Stimulated activated CD4-positive, alpha-beta T cell treated with anti-CD3 and anti-CD28 coated beads, Interleukin-15, amount 100 ng/mL, for 24 hours (primary cell): ENCODE measurements at places on chromosomes 1 and 21.

DNA sequence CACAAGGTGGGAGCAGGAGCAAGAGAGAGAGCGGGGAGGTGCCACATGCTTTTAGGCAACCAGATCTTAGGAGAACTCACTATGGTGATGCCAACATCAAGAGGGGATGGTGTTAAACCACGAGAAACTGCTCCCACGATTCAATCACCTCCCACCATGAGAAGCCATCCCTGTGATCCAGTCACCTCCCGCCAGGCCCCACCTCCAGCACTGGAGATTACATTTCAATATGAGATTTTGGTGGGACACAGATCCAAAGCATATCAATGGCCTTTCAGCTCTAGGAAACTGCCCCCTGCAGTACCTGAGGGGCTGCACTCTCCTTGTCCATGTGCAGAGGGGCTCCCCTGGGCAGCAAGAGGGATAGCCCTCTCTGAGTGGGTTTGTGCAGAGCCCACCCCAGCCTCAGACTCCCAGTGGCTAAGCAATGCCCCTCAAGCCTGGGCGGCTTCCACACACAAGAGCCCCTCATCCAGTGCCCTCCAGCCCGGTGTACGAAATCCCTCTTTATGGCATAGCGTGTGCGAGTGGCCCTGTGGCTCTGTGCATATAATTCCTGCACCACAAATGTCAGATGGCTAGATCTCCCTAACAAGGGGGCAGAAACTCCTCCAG lies 15.5 kb upstream of the PRDM16 start:
- no peak for DNase-seq

- no peak for DNase-seq
Measured at GRCh38 chr1:19725606-19726005, 60.9 kb downstream of the HTR6 start.

GRCh38 chr1:66540434-66541032 lies 6.6 kb downstream of the SGIP1 start:
- no peak for DNase-seq

DNA sequence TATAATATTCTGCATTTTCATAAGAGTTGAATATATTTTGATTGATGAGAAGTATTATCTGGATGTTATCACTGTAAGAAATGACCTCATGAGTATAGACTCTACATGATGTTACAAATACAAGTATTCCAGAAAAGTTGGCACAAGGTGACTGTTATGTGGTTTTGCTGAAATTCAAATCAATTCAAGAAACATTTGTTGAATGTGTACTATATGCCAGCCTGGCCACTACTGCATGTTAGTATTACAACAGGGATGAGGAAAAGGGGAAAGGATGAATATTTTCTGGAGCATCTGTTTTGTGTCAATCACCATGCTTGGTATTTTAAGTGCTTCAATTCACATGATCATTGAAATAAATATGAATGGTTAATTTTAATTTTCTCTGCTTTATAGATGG lies 250.9 kb upstream of the PBX1 start:
- no peak for DNase-seq

- no peak for DNase-seq
Measured at GRCh38 chr1:84918726-84919336, 25.8 kb upstream of the LPAR3 start.

GRCh38 chr21:44871576-44872269 lies 1.8 kb downstream of the PTTG1IP start:
- peak; percentile 42 for DNase-seq

GRCh38 chr1:237791592-237791991 lies 99.1 kb downstream of the ZP4 start:
- no peak for DNase-seq

DNA sequence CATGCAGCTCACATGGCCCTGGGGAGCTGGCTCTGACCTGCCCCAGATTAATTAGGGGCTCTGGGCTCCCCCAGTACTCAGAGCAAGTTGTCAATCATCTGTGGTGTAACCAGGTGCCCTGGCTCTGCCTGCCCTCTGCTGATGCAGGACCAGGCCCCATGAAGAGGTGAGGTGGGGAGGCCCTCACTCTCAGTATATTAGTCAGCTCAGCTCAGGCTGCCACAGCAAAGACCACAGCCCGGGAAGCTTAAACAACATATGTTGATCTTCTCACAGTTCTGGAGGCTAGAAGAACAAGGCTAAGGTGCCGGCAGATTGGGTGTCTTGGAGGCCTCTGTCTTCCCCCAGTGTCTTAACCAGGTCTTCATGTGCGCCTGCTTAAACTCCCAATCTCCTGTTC lies 66.5 kb downstream of the FCRL5 start:
- DNase-seq = no peak

GRCh38 chr1:82593561-82593960 lies 792.8 kb downstream of the ADGRL2 start:
- DNase-seq = no peak

DNA sequence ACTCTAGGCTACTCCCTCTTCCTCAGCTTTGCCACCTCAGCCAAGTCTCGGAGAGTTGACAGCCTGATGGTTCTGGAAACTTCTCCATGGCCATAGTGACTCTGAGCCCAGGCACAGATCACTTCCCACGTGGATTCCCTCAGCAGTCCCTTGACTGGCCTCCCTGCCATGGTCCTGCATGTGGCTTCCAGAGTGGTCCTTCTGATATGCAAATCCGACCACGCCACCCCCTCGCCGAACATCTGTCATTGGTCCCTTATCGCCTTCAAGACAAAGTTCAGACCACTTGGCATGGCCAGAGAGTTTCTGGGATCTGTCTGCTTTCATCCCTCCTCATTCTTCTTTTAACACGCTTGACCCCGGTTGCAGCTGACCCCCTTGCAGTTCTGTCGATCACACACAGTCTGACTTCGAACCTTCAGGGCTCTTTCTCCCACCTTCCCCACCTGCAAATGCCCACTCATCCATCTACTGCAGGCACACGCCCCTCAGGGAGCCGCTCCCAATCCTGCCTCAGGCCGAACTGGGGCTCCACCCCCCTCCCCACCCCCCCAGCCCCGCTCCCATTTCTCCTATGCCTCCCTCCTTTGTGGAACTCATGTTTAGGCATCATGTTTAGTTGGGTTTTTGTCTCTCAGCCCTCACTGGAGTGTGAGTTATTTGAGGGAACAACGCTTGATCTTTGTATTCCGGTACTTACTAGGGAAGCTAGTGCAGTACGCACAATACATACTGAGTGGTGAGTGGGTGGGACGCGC lies 29.0 kb downstream of the KIAA1614 start:
- no peak for DNase-seq

GRCh38 chr1:150554086-150554452 lies 4.9 kb downstream of the ADAMTSL4 start:
- no peak for DNase-seq

DNA sequence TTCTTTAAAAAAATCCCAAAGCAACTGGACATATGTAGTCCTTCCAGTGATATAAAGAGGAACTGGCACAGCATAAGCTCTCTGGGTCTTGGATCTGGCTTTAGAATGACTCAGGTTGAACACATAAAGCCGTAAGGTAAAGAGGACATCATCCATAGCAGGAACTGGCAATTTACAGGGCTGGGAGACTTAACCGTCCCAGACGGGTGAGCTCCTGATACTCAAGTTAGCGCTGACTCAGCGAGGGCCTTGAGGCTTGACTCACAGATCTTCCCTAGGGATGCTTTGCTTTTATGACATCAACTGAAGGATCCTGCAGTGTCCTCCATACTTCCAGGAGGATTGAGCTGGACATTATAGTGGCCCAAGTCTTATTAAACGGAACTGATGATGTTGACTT lies 154.1 kb downstream of the CLIC6 start:
- DNase-seq = no peak

DNA sequence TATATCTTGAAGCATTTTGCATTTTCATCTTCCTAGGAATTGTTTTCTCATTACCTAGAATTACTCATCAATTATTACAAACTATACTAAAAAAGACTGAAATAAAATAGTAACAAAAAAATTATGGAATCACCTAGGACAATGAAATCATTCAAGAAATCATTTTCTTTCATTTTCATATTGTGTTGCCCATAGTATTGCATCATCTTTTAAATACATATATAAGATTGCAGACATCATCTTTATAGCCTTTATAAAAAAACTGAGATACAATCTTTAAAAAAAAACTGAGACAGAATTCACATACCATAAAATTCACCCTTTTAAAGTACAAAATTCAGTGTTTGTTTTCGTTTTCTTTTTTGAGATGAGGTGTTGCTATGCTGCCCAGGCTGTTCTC lies 29.6 kb downstream of the GDAP2 start:
- no peak for DNase-seq

- no peak for DNase-seq
Measured at GRCh38 chr1:236760480-236760879, 34.6 kb upstream of the MTR start.

DNA sequence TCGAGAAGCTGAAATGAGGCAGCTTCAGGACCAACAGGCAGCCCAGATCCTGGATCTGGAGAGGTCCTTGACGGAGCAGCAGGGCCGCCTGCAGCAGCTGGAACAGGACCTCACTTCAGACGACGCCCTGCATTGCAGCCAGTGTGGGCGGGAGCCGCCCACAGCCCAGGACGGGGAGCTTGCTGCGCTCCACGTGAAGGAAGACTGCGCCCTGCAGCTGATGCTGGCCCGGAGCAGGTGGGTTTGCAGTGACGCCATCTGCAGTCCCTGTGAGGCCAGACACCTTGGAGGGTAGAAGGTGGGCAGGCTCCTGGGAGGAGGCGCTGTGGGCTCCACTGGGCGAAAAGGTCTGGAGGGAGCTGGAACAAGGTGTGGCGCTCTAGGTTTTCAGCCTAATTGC lies 39.7 kb downstream of the PCNT start:
- no peak for DNase-seq

DNA sequence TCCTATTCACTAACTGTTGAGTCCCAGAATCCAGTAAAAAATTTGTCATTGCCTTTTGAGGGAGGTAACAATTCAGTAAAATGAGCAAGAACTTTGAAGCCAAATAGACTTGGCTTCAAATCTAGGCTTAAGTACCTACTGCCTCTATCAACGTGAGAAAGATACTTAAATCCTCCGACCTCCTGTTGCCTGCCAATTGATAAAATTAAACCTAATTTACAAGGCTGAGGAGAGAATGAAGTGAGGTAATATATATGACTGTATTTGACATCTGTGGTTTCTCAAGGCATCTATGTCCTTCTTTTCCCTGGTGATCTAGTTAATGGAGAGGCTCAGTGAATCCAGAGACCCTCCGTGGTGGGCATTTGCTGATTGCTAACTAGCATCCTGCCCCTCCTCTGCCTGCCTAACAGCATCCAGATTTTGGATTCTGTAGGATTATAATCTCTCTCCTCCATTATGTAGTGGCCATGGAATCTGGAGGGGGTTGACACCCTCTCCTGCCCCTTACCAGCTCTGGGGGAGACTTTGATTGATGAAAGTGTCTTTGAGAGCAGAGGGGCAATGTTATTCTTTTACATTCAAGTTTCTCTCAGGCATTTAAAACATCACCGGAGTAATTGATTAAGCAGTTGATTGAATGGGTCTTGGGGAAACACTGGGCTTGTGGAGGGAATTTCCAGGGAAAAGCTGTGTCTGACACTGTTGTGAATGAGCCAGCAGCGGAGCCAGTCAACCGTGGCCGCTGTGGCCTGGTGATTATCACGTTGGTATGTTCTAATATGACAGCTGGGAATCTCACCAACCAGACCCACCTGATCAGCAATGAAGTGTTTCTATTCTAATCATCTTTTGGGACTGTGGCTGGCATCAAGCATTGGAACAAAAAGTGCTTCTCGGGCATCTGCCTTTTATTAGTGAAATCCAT lies 140.7 kb upstream of the FAM78B start:
- DNase-seq = no peak

DNA sequence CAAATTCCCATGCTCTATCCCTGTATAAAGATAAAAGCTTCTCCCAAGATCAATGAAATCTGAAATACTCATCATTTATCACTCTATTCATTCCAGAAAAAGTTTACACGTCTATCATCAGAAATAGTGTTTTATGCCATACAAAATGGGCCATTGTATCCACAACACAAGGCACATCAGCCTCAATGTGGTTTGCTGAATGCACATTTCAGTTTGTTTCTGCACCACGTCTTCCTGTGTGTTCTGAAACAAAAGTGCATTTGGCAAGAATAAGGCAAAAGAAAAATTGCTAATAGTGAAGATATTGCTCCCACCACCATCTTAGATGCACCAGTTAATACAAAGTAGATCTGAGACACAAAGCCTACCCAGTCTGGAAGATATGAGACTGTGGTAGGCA lies 89.6 kb upstream of the ETS2 start:
- DNase-seq = no peak

DNA sequence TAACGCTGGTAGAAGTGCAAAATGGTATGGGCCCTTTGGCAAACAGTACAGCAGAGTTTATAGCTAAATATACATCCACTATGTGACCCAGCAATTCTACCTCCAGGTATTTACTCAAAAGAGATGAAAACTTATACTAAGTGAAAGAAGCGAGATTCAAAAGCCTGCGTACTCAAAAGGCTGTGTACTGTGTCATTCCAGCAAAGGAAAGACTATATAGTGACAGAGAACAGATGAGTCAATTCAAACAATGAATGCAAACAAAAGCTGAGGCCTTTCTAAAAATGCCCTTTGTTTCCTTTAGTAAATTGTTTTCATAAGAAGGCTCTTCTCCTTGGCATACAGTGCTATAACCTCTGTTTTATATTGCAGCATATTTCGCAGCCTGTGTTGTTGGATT lies 268.8 kb upstream of the CSF3R start:
- DNase-seq = no peak

DNA sequence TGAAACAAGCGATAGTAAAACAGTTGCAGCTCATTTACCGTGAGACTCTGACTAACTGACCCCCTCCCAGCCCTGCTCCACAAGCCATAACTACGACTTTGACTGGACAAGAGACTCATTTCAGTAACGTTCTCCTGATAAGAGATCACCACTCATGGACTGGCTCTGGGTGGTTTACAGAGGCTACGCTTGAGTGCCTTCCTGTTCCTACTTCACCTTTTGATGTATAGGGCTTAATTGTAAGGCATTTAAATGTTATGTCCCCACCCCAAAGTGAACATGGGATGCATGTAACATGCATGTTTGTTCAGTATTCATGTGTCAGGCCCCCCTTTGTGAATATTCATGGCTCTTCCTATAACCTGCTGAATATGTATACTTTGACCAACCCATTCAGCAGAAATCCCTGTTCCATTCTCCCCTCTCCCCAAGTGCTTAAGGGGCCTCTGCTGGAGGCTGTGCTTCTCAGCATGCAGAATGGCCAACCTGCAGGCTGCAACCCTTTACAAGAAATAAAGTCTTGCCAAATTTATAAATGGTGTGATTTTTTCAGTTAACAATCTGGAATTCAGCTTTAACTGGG lies 50.7 kb upstream of the SPOCD1 start:
- no peak for DNase-seq
